Coronary artery (tissue), 2 donors: ENCODE measurements at places on chromosomes 13 and 19.

DNA sequence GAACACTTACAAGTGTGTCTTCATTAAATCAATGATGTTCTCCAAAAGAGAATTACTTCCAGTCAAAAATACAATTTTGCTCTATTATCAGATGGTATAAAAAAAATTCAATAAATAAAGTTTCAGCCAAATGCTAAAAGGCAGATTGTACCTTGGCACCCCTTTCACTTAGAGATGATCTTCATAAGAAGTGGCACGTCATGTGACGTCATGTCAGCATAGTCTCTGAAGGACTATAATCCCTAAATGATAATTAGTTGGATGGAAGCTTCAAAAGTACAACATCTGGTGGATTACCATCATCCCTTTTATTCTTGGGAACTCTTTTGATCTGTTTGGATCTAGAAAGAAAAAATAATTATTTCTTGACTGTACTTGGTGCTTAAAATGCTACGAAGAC is 335.5 kb upstream of the EDNRB start:
- no peak for DNase-seq

DNA sequence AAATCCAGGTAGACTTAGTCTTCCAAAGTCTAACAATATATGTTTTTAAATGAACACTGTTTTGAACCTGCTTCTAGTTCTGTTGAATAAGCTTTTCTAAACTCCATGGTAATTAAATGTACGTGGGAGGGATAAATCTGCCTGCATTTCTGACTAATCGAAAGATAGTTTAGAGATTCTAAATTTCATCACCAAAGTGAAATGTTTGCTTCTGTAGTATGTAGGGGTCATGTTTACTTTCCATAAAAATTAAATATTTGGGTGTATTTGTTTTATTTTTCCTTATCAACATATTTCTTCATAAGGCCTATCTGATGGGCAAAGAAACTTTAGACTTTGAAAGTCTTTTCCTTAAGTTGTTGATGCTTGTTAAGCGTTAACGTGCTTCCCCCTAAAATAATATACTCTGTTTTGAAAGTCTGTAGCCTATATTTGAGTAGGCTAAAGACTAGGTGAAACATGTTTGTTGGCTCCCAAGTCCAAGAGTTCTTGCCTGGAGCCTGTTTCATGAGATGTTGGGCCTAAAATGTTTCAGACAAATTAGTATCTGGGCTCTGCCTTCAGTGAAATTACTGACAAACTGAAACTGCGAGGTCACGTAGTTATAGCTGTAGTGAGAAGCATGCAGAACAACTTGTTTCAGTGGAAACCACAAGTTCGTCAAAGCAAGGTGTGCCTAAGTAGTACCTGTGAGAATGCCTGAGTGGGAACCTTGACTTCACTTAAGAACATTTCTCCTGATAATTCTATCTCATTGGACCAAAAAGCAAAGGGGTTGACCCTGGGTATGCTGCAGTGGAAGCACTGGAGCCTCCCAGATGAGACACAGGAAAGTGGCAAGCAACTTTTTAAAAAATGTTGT is 126.2 kb downstream of the LMO7 start:
- no peak for DNase-seq

- DNase-seq = no peak
These were observed 215.3 kb downstream of the KLF5 start for GRCh38 chr13:73274147-73274546.

GRCh38 chr13:75870397-75870903 is 234.3 kb downstream of the LMO7 start:
- no peak for DNase-seq

GRCh38 chr13:111970494-111971141 is 96.3 kb upstream of the SOX1 start:
- DNase-seq = no peak

GRCh38 chr19:4326837-4327251 is 11.8 kb downstream of the STAP2 start:
- no peak for DNase-seq

DNA sequence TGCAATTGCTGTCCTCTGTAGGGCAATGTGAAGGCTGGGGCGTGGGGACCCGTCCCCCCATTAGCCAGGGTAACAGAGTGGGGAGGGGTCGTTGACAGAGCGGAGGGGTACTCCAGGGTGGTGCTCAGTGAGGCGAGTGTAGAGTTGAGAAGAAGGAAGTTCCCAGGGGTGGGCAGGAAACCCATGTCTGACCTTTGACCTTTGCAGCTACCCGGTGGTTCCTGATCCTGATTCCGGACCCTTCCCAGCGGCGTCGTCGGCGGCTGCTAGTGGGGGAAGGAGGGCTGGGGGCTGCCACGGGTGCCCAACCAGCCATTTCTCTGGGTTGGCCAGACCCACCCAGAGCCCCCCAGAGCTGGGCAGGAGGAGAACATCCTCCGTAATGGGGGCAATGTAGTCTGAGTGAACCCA is 2.1 kb upstream of the PLVAP start:
- no peak for DNase-seq

- DNase-seq = no peak
These were observed 5.8 kb downstream of the LATS2 start for GRCh38 chr13:21055511-21056045.
